NT2/D1 (cell line): ENCODE measurements at places on chromosomes 6 and 20.

DNA sequence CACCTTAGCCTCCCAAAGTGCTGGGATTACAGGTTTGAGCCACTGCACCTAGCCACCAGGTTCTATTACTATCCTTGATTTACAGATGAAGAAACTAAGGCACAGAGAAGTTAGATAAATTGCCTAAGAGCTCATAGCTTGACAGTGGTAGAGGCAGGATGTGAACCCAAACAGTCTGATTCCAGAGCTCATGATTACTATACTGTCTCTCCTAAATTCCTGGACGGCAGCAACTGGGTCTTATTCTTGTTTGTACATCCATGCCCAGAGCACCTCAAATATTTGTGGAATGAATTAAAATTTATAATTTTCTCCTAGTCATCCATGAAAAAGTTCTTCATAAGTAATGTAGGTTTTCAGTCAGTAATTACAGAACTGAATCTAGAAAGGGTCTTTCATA lies 15.1 kb downstream of the PDSS2 start:
- DNase-seq = no peak

DNA sequence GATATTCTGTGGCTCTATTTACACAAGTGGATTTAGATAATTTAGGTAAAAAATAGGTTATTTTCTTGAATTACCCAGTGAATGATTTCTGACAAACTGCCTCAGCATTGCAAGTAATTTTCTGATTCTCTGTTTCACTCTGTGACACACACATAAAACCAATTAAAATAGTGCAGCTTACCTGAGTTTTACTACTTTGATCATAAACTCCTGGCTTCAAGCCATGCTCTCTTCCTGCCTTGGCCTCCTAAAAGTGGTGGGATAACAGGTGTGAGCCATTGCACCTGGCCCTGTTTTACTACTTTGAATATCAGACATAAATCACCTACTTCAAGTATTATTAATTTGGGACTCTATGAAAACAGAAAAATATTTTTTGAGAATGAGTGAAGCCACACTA lies 462.9 kb downstream of the ADGRB3 start:
- DNase-seq = no peak

DNA sequence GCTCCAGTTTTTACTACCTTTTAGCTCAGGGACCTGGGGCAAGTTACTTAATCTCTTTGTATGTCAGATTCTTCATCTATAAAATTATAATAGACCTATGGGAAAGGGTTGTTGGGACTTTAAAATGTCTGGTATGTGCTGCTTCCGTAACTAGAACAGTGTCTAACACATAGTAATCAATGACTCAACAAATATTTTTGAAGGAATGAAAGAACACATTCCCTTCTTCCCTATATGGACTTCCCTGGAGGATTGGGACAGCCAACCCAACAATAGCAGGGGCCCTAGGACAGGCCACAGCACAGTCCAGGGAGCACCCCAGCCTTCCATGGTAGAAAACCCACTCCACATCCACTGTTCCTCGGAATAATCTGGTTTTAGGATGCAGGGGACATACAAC lies 50.7 kb upstream of the TPD52L1 start:
- no peak for DNase-seq

DNA sequence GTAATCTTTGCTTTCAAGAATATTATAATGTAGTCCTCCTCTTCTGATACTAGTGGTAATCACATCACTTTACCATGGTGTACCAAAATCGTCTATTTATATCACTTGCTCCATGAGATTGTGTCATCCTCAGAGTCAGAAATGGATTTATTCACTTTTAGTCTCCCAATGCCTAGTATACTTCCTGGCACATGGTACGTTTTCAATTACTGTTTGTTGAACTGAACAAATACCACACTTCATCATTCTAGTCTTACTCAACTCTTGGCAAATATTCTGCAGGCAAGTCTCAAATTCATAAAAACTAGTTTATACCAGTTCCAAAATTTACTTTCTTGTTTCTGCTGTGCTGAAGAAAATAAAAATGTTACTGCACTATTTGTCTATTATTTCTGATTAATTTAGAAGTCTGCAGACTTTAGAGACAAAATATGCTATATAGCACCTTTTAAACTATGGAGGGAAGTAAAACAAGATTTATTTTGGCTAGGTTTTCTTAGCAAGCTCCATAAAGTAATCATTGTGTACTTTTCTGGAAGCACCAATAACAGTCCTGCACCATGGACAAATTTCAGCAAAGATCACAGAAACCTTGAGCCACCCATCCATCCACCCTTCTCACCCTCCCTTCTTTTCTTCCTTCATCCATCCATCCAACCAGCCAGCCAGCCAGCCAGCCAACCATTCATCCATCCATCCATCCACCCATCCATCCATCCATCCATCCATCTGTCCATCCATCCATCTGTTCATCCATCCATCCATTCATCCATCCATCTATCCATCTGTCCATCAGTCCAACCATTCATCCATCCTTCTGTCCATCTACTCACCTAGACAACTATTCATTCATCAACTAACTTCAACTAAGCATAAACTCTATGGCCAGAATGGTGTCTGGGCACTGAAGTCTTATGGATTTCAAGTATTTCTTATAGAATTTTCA lies 102.1 kb upstream of the STMND1 start:
- DNase-seq = no peak

DNA sequence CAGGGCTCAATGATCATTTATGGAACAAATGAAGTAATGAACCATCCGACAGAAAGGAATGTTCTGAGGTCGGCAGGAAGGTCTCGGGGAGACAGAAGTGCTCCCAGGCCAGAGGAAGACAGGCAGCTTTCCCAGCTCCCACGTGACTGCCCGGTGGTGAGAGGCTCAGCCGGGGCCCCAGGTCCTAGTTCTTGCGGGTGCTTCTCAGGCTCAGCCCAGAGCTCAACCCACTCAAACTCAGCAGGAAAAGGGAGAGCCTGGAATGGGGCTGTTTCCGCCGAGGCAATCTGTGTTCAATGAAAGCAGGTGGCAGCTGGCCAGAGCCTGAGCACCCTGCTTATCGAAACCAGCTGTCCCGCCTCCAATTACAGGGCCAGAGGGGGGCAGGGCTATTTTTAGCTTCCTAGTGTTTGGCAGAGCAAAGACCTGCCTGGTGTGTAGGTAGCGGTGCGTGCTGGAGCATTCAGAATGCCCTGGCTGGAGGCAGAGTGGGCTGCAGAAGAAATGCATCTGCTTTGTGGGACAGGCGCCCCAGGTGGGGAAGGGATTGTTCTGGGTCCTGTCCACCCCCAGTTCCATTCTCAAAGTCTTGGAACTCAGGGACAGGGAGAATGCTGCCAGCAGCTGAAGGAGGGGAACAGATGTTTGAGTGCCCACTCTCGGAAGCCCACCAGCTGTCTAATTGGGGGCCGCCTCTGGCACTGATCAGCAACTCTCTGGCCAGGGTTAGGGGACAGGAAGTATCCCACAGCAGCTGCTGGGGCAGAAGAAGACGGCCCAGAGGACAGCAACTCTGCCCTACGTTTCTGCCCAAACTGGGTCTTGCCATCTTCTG lies 145.1 kb downstream of the PREX1 start:
- DNase-seq = no peak

GRCh38 chr6:109373762-109374161 lies 8.5 kb downstream of the CD164 start:
- no peak for DNase-seq

DNA sequence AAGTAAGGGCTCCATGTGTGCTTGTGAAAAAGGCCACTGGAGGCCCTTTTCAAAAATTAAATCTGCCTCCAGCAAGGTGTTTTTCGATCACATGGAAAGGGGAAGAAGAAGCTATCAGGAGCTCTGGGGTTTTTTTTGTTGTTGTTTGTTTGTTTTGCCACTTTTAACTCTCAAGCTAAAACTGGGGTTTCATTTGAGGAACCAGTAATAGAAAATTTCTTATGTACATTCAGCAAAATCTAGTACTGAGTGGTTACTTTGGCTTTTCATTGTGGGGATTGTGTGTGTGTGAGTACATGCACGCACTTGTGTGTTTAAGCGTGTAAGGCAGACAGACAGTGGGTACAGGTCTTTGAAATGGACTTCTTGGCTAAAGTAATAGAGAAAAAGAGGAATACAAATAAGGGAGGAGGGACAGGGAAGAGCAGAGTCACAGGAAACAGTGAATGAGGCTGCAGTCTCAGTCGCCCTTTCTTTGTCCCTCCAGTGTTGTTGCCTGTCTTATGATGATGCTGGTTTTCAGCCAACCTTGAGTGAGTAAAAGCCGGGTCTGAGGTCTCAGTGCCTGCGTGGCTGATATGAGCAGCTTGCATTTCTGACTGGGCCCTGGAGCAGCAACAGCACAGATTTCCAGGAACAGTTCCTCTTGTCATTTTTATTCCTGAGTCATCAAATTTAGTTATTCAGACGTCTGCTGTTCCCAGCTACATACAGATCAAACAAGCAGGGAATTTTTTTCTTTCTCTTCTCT lies 26.2 kb downstream of the SLC16A10 start:
- peak; percentile 15 for DNase-seq

- no peak for DNase-seq
Measured at GRCh38 chr6:129748901-129749748, 39.1 kb upstream of the ARHGAP18 start.

DNA sequence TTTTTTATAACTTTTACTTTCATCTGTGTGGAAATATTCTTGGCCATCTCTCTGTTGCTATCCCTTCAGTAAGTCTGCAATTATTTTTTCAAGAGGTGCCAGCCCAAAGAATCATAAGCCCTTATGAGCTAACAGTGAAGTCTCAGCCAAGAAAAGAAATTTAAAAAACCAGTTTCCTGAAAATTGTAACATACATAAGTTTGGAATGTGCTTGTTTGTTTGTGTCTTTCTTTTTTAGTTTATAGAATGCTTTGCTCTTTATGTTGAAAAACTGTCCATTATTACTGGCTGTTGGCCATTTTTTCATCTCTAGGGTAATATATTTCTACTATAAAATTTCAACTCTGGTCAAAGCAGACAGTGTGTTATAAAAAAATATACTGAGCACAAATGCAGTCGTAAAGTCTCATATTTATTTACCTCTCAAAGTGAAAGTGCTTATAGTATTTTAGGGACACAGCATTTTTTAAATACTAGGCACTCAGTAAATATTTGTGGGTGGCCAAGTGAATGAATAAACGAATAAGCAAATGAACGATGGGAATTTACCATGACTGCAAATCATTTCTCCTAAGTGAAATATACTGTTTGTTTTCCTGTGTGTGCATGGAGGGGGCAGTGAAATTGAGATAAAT lies 659.7 kb downstream of the KIF16B start:
- no peak for DNase-seq

DNA sequence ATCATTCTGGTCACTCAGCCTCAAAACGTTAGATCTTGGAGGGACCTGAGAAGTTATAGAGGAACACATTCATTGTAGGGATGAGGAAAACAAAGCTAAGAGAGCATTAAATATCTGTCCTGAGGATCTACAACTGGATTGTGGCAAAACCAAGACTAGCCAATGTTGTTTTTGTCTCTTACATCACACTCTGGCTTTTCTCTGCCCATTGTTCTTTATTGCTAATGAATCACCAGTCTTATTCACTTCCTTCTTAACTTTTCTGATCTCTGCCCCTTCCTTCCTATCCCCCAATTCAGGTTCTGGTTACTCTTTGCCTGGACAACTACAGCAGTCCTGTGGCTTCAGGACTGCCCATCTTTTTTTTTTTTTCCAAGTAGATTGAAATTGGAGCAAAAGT lies 57.0 kb upstream of the PREP start:
- DNase-seq = no peak

GRCh38 chr20:48403167-48403761 lies 424.5 kb downstream of the PREX1 start:
- DNase-seq = no peak

- DNase-seq = no peak
Measured at GRCh38 chr20:61355585-61355984, 103.5 kb downstream of the CDH4 start.

DNA sequence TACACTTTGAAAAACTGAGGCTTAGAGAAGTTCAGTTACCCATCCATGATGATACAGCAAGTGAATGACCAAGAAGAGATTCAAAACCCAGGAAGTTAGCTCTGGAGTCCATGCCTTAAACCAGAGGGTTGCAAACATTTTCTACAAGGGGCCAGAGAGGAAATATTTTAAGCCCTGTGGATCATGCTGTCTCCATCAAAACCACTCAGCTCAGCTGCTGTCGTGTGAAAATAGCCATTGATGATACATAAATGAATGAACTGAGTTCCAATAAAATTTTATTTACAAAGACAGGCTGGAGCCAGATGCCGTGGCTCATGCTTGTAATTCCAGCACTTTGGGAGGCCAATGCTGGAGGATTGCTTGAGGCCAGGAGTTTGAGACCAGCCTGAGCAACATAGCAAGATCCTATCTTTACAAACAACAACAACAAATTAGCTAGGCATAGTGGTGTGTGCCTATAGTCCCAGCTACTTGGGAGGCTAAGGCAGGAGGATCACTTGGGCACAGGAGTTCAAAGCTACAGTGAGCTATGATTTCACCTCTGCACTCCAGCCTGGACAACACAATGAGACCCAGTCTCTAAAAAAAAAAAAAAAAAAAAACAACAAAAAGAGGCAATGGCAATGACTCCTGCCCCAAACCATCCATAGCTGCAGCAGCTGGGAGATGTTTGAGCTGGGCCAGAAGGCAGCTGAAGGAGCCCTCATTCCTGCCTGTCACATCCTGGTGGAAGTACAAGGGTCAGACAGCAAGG lies 44.1 kb upstream of the RIN2 start:
- DNase-seq = no peak

- no peak for DNase-seq
Measured at GRCh38 chr20:38270869-38271605, 10.5 kb upstream of the KIAA1755 start.

DNA sequence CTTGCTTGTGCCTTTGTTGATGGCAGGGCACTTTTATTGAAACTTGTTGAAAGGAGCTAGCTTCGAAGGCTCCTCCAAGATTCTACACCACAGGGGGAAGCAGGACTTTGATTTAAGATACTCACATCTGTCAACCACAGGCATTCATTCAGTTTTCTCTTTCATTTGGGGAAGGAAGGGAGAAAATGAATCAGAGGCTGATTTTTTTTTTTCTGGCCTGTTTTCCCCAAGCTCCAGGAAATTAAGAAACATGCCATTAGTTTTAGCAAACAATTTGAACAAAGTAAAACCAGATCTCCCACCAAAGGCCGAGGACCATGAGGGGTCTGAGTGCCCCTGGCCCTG lies 8.7 kb upstream of the APCDD1L start:
- no peak for DNase-seq

DNA sequence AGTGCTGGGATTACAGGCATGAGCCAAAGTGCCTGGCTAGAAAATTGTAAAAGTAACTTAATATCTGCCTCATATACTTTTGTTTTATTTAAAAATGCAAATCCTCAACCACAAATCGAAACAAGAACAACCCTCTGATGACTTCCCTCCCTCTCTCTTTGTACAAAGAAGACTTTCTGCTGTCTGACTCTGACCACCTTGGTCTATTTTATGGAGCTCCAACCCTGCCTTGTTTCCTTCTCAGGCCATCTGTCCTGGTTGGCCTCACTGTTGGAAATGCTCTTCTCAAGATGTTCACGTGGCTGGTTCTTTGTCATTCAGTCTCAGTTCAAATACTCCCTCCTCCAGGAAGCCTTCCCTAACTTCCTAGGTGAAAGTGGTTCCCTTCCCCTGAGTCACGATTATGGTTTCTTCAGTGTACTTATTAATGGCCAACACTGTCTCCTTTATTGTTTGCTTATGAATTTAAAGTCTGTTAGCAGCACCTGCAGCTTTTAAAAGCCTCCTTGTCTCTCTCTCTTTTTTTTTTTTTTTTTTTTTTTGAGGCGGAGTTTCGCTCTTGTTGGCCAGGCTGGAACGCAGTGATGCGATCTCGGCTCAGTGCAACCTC lies 151.5 kb upstream of the SALL4 start:
- DNase-seq = peak; percentile 46

GRCh38 chr6:102066301-102066700 lies 672.8 kb downstream of the GRIK2 start:
- no peak for DNase-seq
